Body of pancreas (tissue), 4 donors: ENCODE measurements at places on chromosomes 4 and X. TPM values are rescaled to one million over a fixed set of nuclear protein-coding genes. Genes with fewer than 3 reads are reported as not detected.

Gene PDE6B
- 0.26 TPM for total RNA-seq

DNA sequence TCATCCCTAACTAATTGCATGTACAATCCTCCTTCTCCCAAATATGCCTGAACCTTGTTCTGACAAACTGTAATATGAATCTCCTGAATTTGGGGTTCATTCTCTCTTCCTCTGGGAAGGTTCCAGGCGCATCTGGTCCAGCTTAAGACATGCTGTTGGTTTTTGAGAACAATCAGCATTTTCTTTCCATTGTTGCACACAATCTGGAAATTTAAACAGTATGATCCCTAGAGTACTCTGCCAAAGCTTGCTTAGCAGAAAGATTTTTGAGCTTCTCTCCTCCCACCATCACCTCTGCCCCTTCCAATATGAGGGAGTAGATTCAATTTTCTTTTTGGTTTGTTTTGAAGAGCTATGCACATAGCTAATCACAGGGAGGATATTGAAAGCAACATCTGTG is 50.1 kb downstream of the SRPX start:
- H3K27ac ChIP-seq, result no peak overlapping the region
- no peaks in the 10 kb centered on the region for H3K4me1 ChIP-seq
- H3K4me3 ChIP-seq, result no peak overlapping the region
- no peak for DNase-seq
- no peaks in the 10 kb centered on the region for H3K27me3 ChIP-seq

- no peak overlapping the region for H3K4me3 ChIP-seq
Measured at GRCh38 chr4:184383497-184384055, 90.8 kb downstream of the IRF2 start.

DNA sequence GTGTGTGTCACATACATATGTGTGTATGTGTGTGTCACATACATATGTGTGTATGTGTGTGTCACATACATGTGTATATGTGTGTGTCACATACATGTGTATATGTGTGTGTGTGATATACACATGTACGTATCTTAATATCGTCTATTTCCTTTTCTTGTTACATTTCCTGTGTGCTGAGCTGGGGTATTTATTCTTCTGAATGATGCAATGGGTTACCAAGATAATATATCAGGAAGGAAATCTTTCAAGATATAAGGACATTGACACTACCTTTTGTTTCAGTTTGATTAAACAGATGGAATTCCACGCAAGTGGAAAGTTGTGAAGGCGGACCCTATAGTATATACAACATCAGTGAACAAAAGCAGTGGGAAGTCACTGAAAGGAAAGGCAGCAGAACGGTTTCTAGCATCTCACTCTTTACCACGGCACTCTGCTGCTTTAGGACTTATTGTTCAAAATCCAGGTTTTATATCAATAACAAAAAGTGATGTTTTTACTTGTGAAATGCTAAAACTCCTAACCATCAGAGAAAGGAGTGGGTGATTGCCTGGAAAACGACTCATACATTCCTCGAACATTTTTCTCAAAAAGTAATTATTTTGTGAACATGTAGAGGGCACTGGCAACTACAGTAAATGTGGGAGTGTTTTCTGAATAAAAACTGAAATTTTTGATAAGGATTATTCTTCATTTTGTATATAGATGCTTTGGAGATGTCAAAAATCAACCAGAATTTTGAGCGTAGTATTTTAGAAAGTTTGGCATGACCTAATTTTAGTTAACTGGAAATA is 43.1 kb upstream of the IL21 start:
- H3K4me3 ChIP-seq, result no peak overlapping the region
- H3K27me3 ChIP-seq, result no peaks in the 10 kb centered on the region
- H3K36me3 ChIP-seq, result no peaks in the 10 kb centered on the region
- no peaks in the 10 kb centered on the region for H3K4me1 ChIP-seq
- DNase-seq, result no peak
